Esophagus squamous epithelium (tissue), 5 donors: ENCODE measurements at places on chromosomes 4 and X.

GRCh38 chrX:110055616-110056015, 52.7 kb downstream of the TMEM164 start:
- no peak for DNase-seq

DNA sequence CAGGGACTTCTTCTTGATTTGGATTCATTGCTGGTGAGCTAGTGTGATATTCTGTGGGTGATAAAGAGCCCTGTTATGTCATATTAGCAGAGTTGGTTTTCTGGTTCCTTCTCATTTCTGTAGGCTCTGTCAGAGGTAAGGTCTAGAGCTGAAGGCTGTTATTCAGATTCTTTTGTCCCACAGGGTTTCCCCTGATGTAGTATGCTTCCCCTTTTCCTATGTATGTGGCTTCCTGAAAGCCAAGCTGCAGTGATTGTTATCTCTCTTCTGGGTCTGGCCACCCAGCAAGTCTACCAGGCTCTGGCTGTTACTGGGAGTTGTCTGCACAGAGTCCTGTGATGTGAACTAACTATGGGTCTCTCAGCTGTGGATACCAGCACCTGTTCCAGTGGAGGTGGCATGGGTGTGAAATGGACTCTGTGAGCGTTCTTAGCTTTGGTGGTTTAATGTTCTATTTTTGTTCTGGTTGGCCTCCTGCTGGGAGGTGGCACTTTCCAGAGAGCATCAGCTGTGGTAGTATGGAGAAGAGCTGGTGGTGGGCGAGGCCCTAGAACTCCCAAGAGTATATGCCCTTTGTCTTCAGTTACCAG, 373.7 kb downstream of the AR start:
- DNase-seq, result no peak

DNA sequence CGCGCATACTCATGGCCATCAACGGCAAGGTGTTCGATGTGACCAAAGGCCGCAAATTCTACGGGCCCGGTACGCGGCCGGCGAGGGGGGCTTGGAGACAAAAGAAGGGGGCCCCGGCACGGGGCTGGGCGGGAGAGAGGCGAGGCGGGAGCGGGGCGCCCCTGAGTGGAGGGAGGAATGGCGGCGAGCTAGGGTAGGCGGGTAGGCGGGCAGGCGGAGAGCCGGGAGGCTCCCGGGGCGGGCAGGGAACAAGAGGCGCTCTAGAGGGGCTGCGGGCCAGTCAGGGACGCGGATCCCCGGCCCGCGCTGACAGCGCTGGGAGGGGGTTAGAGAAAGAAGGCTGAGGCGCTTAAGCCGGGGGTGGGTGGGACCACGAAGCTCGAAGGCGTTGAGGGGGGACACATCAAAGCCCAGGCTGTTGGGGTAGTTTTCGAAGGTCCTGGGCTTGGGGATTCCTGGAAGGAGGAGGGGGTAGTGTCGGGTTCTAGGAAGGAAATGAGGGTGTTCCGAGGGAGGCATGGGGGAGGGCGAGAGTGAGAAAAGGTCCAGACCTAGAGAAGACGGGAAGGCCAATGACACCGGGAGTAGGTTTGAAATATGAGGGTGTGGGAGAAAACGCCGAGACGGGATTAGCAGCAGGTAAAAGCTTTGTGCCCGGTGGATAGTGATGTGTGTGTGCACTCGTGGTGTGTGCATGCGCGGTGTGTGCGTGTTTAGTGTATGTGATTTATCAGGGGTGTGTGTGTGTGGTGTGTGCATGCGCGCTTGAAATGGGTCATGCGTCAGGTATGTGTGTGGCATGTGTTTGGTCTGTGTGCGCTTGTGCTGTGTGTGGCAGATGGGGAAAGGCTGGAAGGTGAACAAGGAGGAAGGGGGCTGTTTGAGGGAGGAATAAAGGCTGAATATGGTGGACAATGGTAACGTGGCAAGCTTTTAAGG, 807 bp downstream of the PGRMC1 start:
- DNase-seq, result no peak

GRCh38 chr4:148574502-148574901, 132.3 kb upstream of the NR3C2 start:
- no peak for DNase-seq

DNA sequence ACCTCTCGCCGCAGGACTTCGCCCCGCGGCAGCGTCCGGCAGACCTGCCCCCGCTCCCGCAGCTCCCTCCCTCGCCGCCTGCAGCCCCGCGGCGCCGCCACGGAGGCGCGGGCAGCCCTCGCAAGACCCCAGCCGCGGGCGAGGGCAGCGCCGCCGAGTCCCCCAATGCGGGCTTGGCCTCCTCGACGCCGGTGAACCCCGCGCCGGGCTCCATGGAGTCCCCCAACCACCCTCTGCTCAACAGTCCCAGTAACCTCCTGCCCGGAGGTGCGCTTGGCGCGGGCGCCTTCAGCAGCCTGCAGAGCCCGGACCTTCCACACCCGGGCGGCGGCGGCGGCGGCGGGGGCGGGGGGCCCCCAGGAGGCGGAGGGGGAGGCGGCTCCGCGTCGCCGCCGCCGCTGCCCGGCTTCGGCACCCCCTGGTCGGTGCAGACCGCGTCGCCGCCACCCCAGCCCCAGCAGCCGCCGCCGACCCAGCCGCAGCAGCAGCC, 1.2 kb downstream of the CPEB2 start:
- DNase-seq, result no peak
